ENCODE measurements at places on chromosomes 7 and 10.

GRCh38 chr10:121138112-121138860 lies 287.1 kb downstream of the WDR11 start:
- DNase-seq = no peak

GRCh38 chr7:44148961-44149536 lies 7.9 kb upstream of the MYL7 start:
- DNase-seq = no peak

- no peak for DNase-seq
Measured at GRCh38 chr10:112395809-112396530, 22.1 kb downstream of the ACSL5 start.

- no peak for DNase-seq
Measured at GRCh38 chr7:25586513-25586912, 358.2 kb upstream of the NPVF start.

DNA sequence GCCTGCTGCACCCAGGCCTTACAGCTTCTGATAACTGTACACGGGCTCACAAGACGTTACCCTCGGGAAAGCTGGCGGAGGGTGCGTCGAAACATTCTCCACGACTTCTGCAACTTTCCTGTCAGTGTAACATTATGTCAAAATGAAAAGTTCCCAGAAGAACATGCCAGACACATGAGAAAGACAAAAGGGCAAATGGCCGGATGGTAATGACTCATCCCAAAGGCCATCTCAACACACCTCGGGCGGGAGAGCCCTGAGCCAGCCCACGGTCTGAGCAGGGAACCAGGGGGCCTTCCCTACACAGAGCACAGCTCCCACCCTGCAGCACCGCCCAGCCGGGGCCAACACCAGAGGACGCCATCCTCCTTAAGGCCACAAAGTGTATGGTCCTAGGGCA lies 118.7 kb downstream of the MAD1L1 start:
- DNase-seq = no peak

DNA sequence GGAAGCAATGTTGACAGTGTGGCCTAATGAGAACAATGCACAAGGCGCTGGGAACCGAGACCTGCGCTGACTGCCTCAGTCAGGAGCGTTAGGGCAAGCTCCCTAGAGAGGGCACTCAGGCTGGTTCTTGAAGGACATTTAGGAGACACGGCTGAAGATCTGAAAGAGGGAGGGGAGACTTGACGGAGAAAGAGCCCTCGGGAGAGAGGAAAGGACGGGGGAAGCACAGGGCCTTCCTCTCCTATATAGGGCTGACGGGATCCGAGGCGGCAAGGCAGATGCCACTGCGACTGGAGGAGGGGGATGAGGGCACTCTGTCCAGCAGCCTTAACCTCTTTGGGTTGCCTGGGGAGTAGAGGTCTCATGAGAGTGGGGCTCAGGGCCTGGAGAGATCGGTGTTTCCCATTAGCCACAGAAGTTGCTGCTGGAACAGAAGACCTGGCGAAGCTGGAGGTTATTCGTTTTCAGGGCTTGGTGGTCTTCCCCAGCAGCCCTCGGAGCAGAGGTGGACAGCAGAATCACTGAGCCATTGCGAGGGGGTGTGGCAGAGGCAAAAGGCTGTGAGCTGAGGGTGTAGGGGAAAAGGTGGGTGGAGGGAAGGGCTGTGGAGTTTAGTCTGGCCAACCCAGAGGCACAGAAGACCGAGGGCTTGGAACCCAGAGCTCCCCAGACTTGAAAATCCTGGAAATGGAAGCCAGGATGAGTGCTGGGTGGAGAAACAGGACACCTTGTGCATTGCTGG lies 36.0 kb downstream of the CLEC2L start:
- no peak for DNase-seq

DNA sequence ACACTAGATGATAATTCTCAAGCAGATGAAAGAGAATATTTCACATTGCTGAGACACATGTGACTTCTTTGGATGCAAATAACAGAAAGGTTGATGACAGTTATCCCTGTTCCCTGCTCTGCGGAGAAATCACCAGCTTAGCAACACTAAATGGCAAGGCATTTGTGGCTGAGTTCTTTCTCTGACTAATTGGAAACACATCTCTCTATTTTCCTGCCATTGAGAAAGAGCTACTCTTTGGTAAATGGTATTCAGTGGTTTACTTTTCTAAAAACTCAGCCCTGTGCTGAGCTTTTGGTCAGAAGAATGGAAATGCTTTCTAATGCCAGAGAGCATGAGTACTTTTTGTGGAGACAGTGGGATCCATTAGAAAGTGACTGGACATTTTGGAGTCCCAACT lies 771.4 kb downstream of the LRMDA start:
- DNase-seq = no peak

GRCh38 chr7:133797818-133798520 lies 329.2 kb upstream of the LRGUK start:
- DNase-seq = no peak

DNA sequence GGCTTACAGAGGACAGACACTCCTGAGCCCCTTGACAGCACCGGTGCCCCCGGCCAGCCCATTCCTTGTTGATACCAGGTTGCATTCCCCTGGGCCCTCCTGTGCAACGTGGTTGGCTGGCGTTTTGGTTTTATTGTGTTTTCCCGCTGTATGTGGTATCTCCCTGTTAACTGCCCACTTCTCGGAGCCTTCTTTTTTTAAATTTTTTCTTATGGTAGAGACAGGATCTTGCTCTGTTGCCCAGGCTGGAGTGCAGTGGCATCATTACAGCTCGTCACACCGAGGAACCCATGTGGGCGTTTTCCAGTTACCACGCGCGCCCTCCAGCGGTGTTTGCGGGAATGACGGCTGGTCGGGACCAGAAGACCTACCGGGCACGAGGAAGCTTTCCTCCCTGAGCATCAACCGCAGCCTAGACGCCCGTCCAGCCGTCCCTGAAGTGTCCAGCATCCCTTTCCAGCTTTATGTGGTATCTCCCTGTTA lies 16.9 kb upstream of the ZFAND2A start:
- peak; percentile 84 for DNase-seq

- DNase-seq = no peak
Measured at GRCh38 chr7:149855361-149856305, 17.5 kb downstream of the ZNF862 start.

DNA sequence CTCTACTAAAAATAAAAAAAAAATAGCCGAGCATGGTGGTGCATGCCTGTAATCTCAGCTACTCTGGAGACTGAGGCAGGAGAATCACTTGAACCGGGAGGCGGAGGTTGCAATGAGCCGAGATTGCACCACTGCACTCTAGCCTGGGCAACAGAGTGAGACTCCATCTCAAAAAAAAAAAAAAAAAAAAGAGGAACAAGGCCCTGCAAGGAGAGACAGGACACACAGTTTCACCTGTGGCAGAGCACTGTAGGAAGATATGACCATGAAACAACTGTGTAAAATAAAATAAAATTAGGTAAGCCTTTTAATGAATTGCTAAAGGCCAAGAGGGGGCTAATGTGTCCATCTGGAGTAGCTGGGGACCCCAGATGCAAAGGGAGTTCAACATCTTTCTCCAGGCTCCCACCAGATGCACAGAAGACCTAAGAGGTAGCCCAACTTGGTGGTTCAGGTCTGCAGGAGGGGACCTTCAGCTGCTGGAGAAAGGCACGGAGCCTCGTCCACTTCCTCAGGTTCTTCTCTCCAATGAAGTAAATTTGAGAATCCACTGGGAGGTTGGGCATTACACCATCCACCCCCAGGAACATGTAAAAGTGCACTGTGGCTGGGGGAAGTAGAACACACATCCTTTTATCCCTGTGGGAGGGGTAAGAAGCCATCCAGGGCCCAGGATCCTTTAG lies 12.7 kb downstream of the PPIF start:
- DNase-seq = no peak

- DNase-seq = no peak
Measured at GRCh38 chr10:34364253-34365037, 450.7 kb downstream of the PARD3 start.

- DNase-seq = peak; percentile 65
Measured at GRCh38 chr10:44245601-44245938, 139.3 kb downstream of the CXCL12 start.

DNA sequence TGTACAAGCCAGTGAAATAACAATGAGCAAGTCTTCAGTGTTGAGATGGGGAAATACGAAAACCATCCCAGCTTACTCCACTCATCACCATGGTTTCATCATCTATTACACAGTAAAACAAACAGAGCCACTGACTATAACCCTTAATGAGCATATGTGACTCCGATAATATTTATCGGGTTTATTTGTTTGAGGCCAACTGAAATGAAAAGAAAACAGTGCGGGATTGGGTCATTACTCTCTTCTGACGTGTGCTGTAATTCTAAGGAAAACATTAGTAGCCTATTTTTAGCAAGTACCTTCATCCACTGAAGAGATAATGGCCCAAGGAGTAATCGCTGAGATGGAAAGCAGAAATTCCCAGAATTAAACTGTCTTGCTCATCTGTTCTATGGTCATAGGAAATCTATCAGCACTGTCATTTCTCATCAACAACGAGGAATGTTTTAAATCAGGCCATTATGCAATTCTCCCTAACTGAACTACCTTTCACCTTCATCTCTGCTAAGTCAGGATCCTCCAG lies 716.5 kb downstream of the INHBA start:
- no peak for DNase-seq

GRCh38 chr10:96334616-96335526 lies 23.9 kb downstream of the OPALIN start:
- peak; percentile 51 for DNase-seq

- no peak for DNase-seq
Measured at GRCh38 chr10:86168256-86168655, 198.3 kb downstream of the GRID1 start.

DNA sequence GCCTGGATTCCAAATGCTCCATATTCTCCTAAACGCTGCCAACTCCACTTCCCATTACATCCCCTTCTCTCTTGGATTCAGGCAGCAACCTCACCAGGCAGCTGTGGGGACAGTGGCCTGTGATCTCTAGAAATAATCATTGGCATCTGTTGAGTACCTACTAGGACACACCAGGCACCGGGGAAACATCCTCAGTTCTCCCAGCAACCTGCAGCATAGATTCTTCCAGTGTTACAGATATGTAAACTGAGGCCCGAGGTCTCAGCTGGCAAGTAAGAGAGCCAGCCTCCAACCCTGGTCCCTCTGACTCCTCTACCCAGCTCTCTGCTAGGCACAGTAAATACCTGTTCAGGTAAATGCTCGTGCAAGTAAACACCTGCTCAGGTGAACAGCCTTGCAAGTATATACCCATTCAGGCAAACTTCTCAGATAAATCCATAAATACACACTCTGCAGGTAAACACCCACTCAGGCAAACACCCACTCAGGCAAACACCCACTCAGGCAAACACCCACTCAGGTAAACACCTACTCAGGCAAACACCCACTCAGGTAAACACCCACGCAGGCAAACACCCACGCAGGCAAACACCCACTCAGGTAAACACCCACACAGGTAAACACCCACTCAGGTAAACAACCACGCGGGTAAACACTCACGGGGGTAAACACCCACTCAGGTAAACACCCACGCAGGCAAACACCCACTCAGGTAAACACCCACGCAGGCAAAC lies 18.7 kb downstream of the ASB13 start:
- peak; percentile 18 for DNase-seq

DNA sequence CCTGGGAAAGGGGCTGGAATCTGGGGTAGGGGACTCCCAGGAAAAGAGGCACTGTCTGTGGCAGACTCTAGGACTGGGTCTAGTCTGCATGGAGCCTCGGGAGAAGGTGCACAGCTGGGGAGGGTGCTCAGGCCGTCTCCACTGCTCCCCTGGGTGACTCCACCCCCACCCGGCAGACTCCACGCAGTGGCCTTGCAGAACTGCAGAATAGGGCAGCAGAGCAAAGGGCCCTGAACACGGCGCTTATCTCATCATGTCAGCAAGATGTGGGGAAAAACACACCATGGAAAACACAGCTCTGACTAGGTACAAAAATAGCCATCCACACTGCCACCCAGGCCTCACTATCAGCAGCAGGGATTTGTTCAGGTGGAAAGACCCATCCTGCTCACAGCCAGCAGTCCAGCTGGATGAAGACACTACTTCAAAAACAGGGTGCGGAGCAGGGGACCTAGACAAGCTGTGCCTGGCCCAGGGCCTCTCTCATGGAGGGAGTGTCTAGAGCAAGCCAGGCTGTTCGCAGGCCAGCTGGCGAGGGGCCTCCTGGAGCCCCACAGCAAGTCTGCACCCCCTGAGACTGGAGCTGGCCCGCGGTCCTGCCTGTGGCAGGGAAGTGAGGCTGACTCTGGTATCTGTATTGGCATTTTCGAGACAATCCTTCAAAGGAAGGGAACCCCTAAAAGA lies 11.7 kb downstream of the MAT1A start:
- no peak for DNase-seq

DNA sequence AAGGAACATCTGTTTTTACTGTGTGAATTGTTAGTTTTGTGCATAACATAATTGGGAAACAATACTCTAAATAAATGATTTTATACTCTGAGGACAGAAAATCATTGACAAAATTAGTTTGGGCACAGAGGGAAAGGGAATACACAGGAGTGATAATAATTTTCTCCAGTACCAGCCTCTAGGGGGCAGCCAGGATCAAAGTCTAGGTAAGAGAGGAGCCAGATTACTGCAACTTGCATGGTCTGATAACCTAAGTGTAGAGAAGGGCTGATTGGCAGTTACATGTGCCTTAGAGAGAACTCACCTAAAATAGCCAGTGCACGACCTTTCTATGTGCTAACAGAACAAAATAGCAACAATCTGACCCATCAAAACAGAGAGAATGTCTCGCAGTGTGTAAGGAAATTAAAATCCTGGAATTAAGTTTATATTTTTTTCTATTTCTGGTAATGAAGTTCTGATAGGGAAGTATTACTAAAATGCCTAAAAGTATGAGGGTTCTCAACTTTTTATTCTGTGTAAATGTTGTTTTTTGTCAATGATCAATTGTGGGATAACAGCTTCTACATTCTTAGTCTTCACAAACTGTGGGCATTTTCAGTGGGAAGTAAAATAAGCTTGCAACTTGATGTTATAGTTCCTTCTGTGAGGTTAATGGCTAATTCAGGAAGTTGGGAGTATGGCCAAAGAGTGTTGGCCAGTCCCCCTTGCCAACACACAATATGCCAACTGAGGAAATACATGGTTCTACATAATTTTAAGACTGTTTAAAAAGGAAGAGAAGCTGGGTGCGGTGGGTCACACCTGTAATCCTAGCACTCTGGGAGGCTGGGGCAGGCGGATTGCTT lies 66.4 kb downstream of the EXOC6 start:
- DNase-seq = peak; percentile 8

GRCh38 chr7:158406801-158407200 lies 180.8 kb downstream of the PTPRN2 start:
- no peak for DNase-seq

GRCh38 chr10:132138596-132138995 lies 48.2 kb upstream of the DPYSL4 start:
- DNase-seq = no peak

GRCh38 chr10:33550811-33551210 lies 216.3 kb upstream of the NRP1 start:
- DNase-seq = no peak

GRCh38 chr7:70500261-70500660 lies 631.7 kb upstream of the GALNT17 start:
- DNase-seq = no peak
